ENCODE measurements at places on chromosomes 6 and 20.

GRCh38 chr6:149223904-149224351 is 93.6 kb upstream of the TAB2 start:
- DNase-seq: no peak

- no peak for DNase-seq
Observed at GRCh38 chr6:54086439-54086838, 24.8 kb upstream of the MLIP start.

GRCh38 chr6:136521427-136521826 is 28.8 kb downstream of the MAP7 start:
- DNase-seq: no peak

- DNase-seq: no peak
Observed at GRCh38 chr6:18656506-18656905, 269.4 kb downstream of the RNF144B start.

DNA sequence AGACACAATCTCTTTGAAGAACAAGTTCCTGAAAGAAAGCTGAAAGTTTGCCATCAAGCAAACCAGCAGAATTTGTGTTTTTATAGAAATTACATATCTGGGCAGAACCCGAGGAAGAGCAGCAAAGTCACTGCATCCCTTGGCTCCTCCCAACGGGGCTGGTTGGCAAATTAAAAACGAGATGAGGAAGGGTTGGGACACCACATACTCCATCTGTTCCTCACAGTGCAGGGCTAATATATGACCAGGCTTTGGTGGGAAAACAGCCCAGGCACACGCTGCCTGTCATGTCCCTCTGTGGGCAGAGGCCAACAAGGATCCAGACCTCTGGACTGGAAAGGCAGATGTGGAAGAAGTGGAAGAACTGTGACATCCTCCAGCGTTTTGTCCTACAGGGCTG is 607.3 kb downstream of the CDH26 start:
- DNase-seq: no peak

- DNase-seq: no peak
Observed at GRCh38 chr20:38673725-38674091, 50.6 kb upstream of the SLC32A1 start.

Measured in substantia nigra (tissue), 51 donors.